ENCODE measurements at places on chromosomes 13 and 19.

- DNase-seq: no peak
These were observed 16.9 kb upstream of the UBE2S start for GRCh38 chr19:55424518-55424917.

- DNase-seq: no peak
These were observed 1500.4 kb upstream of the MIR17HG start for GRCh38 chr13:89846926-89847585.

- DNase-seq: no peak
These were observed 12.2 kb downstream of the FPR3 start for GRCh38 chr19:51807111-51807701.

DNA sequence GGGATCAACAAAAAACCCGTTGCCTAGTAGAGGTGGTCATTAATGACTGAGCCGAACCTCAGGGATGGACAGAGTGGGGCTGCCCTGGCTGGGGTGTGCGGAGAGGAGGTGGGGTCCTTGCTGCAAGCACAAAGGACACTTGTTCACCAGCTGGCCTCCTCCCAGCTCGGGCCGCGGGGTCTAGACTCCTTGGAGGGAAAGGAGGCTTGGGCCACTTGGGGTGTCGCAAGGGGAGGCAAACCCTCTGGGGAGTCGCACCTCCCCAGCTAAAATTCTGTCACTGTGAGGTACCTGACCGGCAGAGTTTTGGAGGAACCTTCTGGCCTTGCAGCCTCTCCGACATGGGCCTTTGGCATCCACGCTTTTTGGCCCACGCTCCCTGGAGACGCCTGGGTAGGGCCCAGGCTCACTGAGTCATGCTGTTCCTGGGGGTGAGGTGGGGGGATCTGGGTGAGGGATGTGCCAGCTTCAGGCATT lies 8.2 kb downstream of the KLHL26 start:
- DNase-seq: no peak

GRCh38 chr19:19366434-19367396 lies 38.8 kb upstream of the GATAD2A start:
- DNase-seq: peak; percentile 77

DNA sequence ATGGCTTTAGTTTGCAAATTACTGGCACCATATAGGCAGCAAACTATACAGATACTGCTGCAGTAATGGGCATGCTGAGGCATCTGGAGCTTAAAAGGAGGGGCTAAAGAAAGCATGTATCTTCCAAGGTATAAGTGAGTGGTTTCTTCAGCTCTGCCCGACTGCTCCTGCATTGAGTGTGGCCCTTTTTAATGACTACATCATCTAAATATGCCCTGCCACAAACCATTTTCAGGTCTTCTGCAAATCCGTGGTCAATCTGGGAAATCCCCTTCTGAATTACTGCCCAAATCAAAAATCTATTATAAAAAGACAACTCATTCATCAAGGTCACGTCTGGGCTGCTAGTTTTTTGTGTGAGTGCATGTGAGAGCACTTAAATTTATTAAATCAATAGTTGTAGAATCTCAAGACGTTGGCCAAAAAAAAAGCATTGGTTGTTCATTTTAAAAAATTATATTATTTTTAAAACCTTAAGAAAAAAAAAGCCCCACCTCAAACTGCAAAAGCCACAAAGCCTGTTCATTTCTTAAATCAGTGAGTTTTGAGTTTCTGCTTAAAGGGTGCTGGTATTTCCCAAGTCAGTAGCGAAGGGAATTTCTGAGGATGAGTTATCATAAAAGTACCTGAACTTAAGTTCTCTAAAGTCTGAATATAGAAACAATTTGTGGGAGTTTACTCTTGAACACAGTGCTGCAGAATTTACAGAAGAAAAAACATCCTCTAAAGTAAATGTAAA lies 16.3 kb downstream of the LCP1 start:
- DNase-seq: no peak

DNA sequence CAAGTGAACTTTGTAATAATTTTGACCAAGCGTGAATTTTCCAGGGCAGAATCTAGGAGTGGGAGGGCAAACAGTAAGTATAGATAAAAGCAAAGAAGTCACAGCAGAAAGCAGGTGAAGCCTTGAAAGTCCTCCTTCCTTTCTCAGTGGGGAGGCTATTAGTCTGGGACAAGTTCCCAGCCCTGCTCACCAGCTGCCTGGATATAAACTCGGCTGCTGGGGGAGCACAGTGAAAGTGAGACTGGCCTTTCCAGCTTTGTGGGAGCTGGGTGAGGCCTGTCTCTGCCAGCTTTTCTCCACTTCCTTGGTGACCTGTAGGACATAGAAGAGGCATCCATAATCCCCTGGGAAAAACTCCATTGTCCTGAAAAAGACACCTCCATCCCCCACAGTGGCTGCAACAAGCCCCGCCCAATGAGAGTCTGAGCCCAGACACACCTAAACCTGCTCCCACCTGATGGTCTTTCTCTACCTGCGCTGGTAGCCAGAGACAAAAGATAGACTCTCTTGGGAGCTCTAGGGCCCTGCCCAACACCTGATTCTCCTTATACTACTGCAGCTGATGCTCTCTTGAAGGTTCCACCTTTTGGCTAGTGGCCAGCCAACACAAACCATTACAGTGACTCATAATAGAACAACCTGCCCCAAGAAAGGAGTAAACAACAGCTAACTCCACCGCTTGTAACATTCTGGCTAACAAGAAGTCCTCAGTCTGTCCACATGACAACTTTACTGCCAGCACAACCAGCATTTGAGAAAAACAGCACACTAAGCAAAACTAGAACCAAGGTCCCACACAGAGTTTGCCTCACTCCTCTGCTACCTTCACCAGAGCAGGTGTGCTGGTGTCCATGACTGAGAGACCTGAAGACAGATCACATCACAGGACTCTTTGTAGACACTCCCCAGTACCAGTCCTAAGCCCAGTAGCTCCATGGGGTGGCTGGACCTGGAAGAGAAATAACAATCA lies 252.2 kb upstream of the SLITRK6 start:
- no peak for DNase-seq

GRCh38 chr13:75263741-75264407 lies 218.1 kb downstream of the TBC1D4 start:
- DNase-seq: no peak

DNA sequence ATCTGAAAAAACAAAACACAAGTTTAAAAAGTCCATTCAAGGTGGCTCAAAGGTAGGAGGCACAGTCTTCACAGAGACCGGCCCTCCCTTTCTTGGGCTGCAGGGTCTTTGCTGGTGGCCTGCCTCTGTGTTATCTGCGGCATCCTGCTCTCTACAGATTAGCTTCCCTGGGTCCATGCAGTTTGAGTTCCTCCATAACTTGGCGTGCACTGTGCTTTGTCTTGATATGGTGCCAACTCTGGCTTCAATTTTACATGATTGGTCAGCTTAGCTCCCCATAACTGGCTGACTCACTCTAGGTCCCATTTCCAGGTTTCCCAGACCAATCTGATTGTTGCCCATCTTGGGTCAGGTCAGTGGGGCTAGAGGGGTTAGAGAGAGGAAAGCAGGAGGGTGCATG lies 41.8 kb downstream of the TPT1 start:
- DNase-seq: no peak

DNA sequence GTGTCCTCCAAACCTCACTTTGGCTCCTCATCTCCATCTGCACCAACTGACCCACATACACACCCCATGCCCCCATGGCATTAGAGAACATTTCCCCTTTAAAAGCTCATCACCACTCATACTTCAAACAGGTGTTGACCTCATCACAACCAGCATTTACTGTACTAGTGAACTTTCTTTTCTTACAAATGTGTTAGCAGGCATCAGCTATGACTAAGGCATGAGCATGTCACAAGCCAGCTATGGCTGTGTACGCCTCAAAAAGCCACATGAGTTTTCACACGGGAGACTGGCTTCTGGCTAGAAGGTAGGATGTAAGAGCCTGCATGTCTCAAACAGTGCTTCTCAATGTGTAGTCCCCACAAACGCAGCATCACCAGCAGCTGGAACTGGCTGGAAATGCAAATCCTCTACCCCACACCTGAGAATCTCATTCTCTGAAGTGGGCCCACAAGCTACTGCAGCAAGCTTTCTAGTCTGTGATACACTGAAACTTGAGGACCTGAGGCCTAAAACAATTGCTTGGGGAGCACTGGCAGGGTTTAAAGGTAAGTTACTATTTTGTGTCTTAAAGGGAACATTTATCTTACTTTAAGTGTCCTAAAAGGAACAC lies 66.8 kb downstream of the TUBGCP3 start:
- no peak for DNase-seq

DNA sequence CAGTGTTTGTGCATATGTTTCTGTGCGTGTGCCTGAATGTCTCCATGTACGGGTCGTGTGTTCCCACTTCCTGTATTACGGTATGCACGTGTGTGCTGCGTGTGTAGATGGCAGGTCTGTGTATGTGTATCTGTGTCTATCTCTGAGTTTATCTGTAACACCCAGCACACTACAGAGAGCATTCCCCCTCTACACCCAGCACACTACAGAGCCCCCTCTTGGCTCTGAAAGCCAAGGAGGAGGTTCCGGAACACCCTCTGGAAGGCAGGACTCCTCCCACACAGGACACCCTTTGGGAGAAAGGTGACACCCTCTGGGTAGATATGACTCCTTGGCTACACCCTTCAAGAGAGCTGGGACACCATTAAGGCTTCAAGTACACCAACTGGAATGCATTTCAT lies 2.1 kb upstream of the ERFL start:
- no peak for DNase-seq

GRCh38 chr13:40553356-40553755 lies 113.1 kb downstream of the FOXO1 start:
- DNase-seq: no peak

GRCh38 chr13:48161530-48162179 lies 66.8 kb upstream of the MED4 start:
- no peak for DNase-seq

- DNase-seq: no peak
These were observed 10.8 kb downstream of the EDNRB start for GRCh38 chr13:77907666-77908341.

DNA sequence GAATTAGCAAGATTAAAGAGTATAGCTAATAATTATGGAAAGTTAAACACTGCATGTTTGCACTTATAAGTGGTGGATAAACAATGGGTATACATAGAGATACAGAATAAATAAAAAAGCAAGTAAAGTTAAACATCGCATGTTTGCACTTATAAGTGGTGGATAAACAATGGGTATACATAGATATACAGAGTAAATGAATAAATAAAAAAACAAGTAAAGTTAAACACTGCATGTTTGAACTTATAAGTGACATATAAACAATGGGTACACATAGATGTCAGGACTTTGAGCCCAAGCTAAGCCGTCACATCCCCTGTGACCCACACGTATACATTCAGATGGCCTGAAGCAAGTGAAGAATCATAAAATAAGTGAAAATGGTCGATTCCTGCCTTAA lies 1533.3 kb upstream of the SPRY2 start:
- DNase-seq: no peak

DNA sequence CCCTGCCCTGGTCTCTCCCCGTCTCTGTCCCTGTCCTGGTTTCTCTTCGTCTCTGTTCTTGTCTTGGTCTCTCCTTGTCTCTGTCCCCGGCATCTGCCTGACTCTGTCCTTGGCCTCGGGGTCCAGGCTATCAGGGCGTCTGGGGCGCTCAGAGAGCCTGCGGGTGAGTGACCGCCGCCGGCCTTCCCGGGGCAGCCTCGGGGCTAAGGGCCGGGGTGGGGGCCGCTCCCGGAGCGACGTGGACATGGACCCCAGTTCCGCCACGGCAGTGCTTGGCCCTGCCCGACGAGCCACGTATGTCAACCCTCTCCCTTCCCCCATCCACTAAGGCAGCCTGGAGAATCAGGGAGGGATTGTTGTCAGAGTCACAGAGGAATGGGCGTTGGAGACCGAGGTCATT lies 14.8 kb downstream of the ARHGEF1 start:
- DNase-seq: no peak

DNA sequence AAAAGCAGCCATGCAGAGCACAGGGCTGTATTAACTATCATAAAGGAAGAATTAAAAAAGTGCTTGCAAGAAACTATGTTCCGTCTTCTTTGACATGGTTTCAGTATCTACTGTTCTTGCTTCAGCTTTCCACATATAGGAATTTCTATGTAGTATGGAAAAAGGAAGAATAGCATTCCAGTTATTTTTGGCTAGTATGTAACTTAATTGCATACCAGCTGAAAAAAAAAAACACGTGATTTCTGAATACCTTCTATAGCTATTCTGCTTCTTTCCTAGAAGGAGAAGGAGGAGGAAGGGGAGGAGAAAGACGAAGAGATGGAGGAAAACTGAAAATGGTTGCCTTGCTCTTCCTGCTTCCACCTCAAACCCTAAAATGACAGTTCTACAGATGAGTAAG lies 619.0 kb downstream of the KCTD12 start:
- no peak for DNase-seq

- DNase-seq: no peak
These were observed 41.3 kb downstream of the RCBTB2 start for GRCh38 chr13:48491423-48492095.

- no peak for DNase-seq
These were observed 19.8 kb downstream of the ZNF586 start for GRCh38 chr19:57789288-57789687.

GRCh38 chr13:109844396-109844795 lies 58.0 kb upstream of the IRS2 start:
- DNase-seq: no peak

DNA sequence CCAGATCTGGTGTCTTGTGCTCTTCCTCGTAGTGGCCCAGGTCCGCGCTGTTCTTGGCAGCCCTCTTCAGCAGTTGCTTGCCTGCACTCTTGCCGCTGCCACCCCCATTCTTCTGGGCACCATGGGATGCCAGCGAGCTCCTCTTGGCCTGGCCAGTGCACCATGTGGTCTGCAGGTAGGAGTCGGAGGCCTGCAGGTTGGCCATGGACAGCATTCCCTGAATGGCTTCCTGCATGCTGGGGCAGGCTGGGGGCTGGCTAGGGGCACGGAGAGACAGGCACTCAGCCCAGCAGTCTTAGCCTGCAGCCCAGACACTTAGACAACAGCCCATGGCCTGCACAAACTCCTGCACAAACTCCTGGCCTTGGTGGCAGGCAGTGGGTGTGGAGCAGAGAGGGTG lies 234.9 kb downstream of the TUBA3C start:
- no peak for DNase-seq

GRCh38 chr19:55176076-55176475 lies 4.0 kb downstream of the SYT5 start:
- no peak for DNase-seq

DNA sequence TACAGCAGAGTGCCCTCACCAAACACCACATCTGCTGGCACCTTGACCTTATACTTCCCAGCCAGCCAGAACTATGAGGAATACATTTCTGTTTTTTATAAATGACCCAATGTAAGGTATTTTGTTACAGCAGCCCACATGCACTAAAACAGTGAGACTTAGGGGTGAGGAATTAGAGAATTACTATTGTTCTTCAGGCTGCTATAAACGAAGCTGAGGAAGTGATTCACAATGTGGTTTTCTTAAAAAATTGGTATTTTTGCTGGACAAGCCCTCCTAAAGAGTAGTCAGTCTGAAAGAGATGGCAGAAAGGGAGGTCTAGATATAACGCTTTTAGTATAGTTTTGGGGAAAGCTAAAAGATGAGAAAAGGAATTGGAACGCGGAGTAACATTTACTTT lies 101.0 kb downstream of the SLITRK6 start:
- no peak for DNase-seq

- DNase-seq: no peak
These were observed 66.7 kb downstream of the KATNAL1 start for GRCh38 chr13:30240608-30241007.

GRCh38 chr13:30608364-30608763 lies 9.4 kb upstream of the USPL1 start:
- no peak for DNase-seq

Measured in activated CD4-positive, alpha-beta T cell treated with anti-CD3 and anti-CD28 coated beads, Interleukin-2, amount 50 U/mL, for 48 hours (primary cell).